ENCODE measurements at places on chromosomes 2 and 18. TPM values are rescaled to one million over a fixed set of nuclear protein-coding genes. Genes with fewer than 3 reads are reported as not detected.

The PSMA8 gene
- 1.7 TPM for total RNA-seq

The IL36RN gene
- total RNA-seq = not detected

The CDH7 gene
- not detected for total RNA-seq

The CTNNA2 gene
- total RNA-seq = not detected

DNA sequence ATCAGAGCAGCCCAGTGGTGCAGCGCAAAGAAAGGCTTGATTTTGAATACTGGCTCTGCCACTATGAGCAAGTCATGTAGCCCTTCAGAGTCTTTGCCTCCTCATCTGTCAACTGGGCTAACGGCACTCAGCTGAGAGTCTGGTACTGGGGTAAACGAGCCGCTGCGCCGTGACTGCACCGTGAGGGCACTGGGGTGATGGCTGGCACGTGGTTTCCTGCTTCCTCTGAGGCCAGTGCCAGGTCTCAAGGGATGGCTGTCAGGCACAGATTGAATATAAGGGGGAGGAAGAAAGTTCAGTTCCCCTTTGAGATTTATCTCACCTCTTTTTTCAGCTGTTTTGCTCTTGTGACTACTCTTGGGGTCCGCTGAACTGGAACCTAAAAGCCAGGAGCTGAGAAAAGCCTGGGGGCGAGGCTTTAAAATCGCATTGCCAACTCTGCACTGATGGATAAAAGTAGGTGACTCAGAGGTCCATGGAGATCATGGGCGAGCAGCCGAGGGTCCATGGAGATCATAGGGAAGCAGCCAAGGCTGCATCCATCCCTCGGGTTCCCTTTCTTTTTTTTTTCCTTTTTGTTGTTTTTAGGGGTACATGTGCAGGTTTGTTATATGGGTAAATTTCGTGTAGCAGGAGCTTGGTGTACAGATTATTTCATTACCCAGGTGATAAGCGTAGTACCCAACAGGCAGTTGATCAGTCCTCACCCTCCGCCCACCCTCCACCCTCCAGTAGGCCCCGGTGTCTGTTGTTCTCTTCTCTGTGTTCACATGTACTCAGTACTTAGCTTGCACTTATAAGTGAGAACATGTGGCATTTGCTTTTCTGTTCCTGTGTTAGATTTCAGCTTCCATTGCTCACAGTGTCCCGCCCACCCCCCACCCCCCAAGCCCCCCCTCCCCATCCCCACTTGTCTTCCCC lies 114.3 kb downstream of the SPP2 start:
- H3K36me3 ChIP-seq = no peaks in the 10 kb centered on the region
- H3K4me3 ChIP-seq = no peak overlapping the region
- DNase-seq = peak; percentile 58

GRCh38 chr2:136118819-136119716 lies 1.1 kb upstream of the CXCR4 start:
- H3K4me3 ChIP-seq = peak overlapping the region; percentile 98
- peaks cover 2% of the 10 kb centered on the region for H3K27me3 ChIP-seq
- peak overlapping the region; percentile 98 for H3K27ac ChIP-seq

GRCh38 chr18:59715966-59716369 lies 18.7 kb upstream of the CCBE1 start:
- no peaks in the 10 kb centered on the region for H3K36me3 ChIP-seq
- H3K27me3 ChIP-seq = no peaks in the 10 kb centered on the region
- no peaks in the 10 kb centered on the region for H3K4me1 ChIP-seq
- no peak for DNase-seq

DNA sequence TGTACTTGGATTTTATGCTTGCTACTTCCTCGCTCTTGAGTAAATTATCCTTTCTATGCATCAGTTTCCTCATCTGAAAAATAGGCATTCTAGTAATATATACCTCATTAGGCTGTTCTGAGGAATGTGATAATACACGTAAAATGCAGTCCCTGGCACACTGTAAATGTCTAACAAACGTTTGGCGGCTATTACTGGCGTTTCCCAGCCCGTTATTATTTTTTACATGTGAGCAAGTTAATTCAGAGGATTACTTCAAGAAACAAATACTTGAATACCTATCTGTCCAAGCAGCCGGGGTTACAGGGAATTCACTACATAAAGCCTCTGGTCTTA lies 586 bp upstream of the C2orf49 start:
- H3K4me3 ChIP-seq = peak overlapping the region; percentile 95
- peaks cover 33% of the 10 kb centered on the region for H3K4me1 ChIP-seq
- H3K36me3 ChIP-seq = peaks cover 11% of the 10 kb centered on the region
- DNase-seq = no peak
- H3K27me3 ChIP-seq = no peaks in the 10 kb centered on the region

Measured in activated CD4-positive, alpha-beta memory T cell treated with anti-CD3 and anti-CD28 coated beads for 36 hours (primary cell).